Sciatic nerve (tissue), 2 donors: ENCODE measurements at places on chromosomes 5 and 9. TPM values are rescaled to one million over a fixed set of nuclear protein-coding genes. Genes with fewer than 3 reads are reported as not detected.

DNA sequence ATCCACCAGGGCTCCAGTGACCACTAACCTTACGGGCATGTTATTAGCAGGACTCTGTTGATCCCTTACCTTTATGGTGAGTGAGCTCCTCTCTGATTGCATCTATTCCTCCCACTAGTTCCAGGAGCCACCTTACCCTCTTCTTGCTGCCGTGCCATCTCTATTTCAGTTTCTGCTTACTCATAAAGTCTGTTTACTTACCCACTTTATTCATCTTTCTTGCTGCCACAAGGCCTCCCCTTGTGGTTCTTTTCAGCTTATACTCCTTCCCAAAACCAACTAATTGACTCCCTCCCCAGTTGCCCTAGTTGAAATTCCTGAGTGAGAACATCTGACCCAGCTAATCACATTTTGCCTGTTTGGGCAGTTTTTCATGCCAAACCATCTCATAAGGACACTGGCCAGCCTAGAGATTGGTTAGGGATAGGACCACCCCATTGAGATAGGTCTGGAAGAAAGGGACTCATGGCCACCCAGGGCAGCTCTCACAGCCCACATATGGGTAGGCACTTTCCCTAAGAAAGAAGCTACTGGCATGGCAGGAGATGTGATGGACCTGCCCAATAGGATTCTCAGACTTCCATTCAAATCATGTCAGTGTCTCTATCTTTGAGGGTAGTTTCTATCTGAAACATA lies 412.7 kb downstream of the EFNA5 start:
- no peak for DNase-seq

GRCh38 chr5:153972240-153972639 lies 66.5 kb downstream of the FAM114A2 start:
- no peak for DNase-seq

- DNase-seq: no peak
Observed at GRCh38 chr5:173574983-173575382, 41.5 kb downstream of the BOD1 start.

DNA sequence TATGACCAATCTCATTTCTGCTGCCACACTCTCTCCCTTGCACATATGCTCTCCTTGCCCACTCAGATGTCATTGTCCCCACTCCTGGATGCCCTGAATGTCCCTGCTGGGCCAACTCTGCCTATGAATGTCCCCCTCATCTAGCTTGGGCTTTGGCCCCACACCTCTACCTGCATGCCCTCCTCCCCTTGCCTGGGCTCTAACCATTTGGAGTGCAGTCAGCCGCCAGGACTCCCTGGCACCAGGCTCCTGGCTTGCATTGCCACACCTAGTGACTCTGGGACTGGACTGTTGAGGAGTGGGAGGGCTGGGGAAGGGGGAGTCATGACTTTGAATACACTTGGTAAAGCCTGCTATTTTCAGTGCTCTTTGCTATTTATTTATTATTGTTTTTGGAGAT lies 41.6 kb upstream of the POMT1 start:
- no peak for DNase-seq

DNA sequence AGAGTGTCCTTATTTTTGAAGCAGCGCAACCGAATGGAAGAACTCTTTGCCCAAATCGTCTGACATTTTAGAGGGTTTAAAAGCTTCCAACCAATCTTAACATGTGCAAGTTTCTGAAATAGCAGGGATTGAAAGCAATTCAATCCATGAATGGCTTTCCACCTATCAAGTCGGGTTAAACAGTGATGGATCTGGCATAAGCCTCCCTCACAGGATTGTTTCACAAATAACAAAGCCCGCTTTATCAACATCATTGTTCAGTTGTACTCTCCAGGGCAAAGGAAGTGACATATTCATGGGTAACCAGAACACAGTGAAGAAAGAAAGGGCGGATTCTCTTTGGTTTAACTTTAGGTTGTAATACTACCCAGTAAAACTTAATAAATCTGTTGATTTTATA lies 497.3 kb downstream of the MTRR start:
- no peak for DNase-seq

DNA sequence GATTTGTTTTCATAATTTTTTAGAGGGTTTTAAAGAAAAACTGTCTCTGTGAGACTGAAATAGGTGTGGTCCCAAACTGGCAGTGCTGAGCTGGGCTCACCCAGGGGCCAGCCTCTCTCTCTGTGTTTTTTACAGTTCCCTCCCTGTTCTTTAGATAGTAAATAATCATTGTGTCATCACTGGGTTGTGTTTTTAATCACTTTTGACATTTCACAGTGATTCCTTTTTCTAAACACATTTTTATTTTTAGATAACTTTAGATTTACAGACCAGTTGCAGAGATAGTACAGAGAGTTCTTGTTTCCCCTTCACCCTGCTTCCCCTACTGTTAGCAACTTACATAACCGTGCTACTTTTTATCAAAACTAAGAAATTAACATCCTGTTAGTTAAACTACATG lies 44.4 kb downstream of the MAP1B start:
- DNase-seq: no peak

GRCh38 chr5:116234681-116235080 lies 149.9 kb downstream of the COMMD10 start:
- DNase-seq: no peak

DNA sequence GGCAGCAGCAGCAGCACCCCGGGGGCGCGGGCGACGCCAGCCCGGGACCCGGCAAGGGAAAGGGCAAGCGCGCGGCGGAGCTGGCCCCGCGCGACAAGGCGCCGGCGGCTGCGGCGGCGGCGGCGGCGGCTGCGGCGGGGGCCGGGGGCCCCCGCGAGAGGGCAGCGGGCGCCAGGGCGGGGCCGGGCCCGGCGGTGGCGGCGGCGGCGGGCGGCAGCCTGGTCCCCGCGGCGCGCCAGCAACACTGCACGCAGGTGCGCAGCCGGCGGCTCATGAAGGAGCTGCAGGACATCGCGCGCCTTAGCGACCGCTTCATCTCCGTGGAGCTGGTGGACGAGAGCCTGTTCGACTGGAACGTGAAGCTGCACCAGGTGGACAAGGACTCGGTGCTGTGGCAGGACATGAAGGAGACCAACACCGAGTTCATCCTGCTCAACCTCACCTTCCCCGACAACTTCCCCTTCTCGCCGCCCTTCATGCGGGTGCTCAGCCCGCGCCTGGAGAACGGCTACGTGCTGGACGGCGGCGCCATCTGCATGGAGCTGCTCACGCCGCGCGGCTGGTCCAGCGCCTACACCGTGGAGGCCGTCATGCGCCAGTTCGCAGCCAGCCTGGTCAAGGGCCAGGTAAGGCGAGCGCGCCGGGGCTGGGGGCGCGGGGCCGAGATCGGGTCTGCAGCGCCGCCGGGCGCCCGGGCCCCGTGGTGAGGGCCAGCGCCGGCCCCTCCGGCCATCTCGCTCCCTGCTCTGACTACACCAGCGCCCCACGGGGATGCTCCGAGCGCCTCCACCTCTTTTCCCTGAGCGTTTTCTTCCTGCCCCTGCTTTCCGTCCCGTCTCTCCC lies at the start of gene UBE2QL1:
TSS of gene UBE2QL1 (plus strand) at position 238 of the 843 bp plus-strand sequence. CDS start at position 273, 35 bp downstream.
- DNase-seq: no peak

- no peak for DNase-seq
Observed at GRCh38 chr5:79771387-79771786, 81.8 kb downstream of the CMYA5 start.

DNA sequence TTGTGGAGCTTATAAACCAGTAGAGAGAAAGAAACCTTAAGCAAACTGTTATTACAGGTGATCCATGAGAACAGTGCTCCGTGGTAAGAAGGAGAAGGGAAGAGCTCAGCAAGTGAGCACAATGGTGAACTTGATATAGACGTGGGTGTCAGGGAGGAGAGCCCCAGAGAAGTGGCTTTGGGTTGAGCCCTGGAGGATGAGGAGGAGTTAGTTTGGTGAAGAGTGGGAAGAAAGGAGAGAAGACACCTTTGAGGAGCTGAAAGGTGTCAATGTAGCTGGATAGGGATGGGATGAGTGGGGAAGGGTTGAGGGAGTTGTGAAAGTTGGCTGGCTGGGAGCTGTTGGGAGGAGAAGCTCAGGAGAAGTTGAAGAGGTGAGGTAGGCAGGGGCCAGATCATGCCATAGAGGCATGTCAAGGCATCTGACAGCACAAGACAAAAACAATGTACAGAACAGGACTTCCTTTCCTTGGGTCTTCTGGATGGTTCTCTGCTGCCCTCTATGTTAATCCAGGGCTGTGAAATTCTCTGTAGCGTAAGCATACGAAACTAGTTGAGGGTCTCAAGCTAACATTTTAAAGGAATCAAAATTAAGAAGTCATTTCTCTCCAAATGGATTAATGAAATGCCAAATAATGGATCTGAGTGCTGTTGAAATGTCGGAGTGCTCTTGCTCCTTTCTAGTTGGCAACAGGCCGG lies 501.9 kb downstream of the KDM4C start:
- DNase-seq: no peak

- no peak for DNase-seq
Observed at GRCh38 chr5:174281855-174282254, 236.3 kb downstream of the NSG2 start.

DNA sequence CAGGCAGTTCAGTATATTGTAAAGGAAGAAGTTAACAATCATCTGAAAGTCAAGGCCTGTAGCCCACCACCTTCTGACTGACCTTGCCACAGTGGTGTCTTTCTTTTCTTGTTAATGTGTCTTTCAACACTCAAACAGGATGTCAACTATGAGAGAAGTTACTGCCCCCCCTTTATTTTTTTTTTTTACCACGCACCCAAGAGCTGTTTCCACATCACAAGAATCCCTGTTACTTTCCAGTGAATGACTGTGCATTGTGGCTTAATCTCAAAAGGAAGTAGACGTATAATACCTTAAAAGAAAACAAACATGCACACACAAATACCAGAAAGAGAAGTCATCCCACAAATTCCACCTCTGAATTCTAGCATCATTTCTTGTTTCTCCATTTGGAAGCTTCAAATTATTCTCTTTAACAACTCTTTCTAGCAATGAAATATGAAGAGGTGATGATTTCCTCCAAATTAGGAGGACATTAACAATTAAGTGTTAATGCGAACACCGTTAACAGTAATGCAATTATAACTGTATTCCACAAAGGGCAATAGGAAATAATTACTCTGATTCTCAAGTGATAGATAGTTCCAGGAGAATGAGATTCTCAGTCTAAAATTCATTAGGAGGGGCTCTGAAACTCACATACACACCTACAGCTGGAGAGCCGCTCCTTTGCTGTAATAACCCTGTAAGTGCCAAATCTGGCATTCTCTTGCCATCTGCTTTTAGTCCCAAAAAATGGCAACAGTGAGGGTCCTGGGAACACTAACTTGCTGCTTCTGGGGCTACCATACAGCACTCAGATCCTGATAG lies 201.0 kb downstream of the EFNA5 start:
- no peak for DNase-seq

The SLC34A3 gene
- total RNA-seq: not detected

The ECSCR gene
- 32.3 TPM for total RNA-seq

The CNTFR gene
- total RNA-seq: 23.2 TPM

The PPP2R2B gene
- total RNA-seq: 54.1 TPM
